GM19239 (cell line): ENCODE measurements at places on chromosomes 1 and 21.

DNA sequence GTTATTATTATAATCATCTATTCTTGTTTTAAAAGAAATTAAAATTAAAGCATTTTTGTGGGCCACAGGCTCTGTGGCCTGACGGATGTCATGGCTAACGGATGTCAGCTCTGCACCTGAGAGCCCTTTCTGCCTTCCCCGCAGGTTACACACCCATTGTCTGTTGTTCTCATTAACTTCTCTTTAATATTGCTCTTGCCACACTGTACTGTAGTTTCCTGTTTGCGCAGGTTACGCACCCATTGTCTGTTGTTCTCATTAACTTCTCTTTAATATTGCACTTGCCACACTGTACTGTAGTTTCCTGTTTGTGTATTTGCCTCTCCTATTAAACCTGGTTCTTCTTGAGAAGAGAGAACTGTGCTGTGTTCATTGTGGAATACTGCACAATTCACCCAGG lies 294.4 kb upstream of the PLXNA2 start:
- DNase-seq = no peak

GRCh38 chr21:33025489-33026442 lies at the start of gene OLIG2:
Gene OLIG2, plus strand, starts transcription at chr21:33025935. Its CDS starts 928 bp downstream, at chr21:33026863.
- no peak for DNase-seq

GRCh38 chr1:161805399-161806197 lies 39.5 kb downstream of the ATF6 start:
- no peak for DNase-seq

- no peak for DNase-seq
Observed at GRCh38 chr1:17527036-17527914, 12.2 kb upstream of the ARHGEF10L start.

- no peak for DNase-seq
Observed at GRCh38 chr21:27476696-27477095, 509.8 kb upstream of the ADAMTS5 start.

DNA sequence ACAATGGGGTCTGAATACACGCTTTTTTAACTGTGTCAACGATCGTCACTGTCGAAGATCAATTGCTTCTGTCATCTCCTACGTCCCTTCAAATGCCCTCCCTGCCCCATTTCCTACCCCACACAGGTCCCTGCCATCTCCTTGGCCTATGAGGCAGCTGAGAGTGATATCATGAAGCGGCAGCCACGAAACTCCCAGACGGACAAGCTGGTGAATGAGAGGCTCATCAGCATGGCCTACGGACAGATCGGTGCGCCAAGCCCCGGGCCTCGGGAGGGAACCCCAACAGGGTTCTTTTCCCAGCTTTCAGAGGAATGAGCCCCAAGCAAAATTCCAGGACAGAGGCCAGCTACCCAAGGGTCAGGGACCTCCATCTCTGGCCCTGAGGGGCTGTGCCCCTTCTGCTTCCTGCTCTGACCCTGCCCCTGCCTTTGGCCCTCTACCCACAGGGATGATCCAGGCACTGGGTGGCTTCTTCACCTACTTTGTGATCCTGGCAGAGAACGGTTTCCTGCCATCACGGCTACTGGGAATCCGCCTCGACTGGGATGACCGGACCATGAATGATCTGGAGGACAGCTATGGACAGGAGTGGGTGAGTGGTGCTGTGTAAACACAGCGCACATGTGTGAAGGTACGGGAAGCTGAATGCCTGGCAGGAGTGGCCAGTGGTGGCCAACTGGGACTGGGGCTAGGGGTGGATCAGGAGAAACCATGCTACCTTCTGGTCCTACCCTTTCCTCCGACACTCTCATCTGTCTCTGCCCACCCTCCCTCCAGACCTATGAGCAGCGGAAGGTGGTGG lies 15.1 kb upstream of the ATP1A4 start:
- no peak for DNase-seq

- no peak for DNase-seq
Observed at GRCh38 chr1:244992833-244993232, 128.5 kb upstream of the HNRNPU start.

DNA sequence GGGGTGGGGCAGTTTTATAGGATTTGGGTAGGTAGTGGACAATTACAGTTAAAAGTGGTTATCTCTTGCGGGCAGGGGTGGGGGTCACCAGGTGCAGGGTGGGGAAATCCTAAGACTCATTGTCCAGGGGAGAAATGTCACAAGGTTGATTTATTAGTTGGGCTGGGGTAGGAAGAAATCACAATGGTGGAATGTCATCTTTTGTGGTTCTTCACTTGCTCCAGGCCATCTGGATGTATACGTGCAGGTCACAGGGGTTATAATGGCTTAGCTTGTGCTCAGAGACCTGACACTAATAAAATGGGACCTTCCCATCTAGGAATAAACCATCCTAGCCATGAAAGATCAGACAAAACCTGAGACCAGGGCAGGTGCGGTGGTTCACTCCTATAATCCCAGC lies 11.5 kb downstream of the TEX46 start:
- no peak for DNase-seq

DNA sequence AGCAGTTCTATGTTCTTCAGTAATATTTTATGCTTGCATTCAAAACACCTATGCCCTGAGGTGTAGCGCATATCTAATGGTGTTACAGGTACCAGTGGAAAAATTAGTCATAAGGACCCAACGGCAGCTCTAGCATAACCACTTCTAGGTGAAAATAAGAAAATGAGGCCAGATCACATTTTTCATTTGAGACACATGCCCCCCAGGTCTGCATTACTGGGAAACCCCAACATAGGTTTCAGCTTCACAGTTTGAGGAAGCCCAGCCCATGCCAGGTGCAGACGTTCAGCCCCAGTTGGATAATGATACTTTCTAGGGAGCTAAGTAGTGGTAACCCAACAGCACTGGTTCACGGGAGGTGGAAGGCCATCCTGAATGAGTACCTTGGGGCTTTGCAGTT lies 129.8 kb downstream of the CNIH3 start:
- no peak for DNase-seq

DNA sequence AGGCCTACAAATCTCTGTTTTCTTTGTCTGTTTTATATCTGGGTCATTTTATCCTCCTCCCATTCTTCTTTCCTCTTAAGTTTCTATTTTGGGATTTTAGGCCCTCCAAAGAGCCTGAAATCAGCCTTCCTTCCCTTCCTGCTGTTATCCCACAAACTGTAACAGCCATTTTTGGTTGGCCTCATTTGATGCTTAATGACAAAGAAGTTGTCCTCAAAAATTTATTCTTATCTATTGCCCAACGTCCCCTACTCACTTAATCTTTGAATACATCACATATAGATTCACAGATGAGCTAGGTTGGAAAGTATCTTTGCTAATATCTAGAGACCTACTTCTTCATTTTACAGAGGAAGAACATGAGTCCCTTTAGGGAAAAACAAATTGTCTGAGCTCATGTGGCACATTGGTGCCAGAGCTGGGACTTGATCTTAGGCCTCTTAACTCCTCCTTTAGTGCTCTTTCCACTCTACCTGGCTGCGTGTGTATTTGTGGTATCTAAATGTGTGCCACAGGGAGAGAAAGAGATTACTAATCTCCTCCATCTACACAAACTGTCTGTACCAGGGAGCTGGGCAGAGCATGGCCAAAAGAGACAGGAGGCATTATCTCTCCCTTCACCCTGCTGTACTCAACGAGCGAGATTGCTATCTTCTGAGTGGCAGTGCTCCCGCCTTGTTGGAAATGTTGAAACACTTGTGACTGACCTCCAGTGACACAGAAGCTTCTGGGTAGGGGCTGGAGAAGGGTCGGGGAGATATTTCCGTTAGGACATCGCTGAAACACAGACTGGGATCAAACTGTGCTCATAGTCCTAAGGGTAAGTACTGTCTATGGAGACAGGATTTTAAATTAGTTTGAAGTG lies 30.1 kb downstream of the RHEX start:
- DNase-seq = no peak

DNA sequence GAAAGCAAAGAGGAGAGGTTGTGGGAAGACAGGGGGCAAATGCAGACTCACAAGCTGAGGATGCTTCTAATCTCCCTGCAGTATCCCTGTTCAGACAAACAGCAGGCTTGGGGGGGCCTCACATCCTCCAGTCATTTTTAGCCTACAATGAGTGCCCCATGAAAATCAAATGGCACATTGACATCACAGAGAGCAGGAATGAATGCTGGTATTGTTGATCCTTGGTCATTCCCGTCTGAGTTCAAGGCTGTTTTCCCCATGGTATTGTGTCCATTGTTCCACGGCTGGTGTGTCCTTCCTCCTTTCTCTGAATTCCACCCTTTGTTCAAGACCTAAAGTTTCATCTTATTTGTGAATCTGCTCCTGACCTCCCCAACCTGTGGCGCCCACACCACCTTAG lies 545.6 kb downstream of the AJAP1 start:
- DNase-seq = no peak

- no peak for DNase-seq
Observed at GRCh38 chr1:29519788-29520110, 283.4 kb downstream of the PTPRU start.

GRCh38 chr1:65814752-65815151 lies 22.1 kb downstream of the PDE4B start:
- no peak for DNase-seq

DNA sequence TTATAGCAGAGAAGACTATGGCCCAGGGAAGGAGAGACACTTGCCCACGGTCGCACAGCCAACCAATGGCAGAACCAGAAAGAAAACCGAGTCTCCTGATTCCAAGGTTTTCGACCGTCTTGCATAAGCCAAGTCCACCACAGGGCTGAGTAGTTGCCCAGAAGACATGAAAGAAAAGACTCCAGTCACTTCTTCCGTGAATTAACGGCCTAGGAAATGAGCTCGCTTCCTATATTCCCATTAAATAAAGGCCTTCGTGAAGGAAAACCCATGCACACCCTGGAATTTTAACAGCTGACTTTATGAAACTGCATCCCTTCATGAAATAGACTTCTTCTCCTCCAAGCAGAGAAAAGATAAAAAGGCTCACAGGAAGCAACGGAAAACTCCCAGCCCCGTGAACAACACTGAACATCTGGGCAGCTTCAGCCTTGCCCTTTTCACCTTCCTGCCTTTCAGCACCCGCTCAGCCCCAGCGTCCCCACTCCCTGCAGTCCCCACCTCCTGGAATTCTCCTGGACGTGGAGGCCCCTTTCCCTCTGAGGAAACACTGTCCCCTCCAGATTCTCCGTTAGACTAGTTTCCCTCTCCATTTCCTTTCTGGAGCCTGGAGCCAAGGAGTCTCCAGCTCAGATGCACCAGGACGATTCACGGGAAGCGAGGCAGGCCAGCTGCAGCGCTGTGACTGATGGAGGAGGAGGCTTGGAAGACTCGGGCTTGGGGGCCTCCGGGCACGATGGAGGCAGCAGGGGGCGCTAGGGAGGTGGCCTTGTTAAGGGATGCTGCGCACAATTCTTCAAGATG lies 2.7 kb upstream of the MYOC start:
- DNase-seq = peak; percentile 33

GRCh38 chr1:20981915-20982314 lies 194.8 kb downstream of the EIF4G3 start:
- no peak for DNase-seq

DNA sequence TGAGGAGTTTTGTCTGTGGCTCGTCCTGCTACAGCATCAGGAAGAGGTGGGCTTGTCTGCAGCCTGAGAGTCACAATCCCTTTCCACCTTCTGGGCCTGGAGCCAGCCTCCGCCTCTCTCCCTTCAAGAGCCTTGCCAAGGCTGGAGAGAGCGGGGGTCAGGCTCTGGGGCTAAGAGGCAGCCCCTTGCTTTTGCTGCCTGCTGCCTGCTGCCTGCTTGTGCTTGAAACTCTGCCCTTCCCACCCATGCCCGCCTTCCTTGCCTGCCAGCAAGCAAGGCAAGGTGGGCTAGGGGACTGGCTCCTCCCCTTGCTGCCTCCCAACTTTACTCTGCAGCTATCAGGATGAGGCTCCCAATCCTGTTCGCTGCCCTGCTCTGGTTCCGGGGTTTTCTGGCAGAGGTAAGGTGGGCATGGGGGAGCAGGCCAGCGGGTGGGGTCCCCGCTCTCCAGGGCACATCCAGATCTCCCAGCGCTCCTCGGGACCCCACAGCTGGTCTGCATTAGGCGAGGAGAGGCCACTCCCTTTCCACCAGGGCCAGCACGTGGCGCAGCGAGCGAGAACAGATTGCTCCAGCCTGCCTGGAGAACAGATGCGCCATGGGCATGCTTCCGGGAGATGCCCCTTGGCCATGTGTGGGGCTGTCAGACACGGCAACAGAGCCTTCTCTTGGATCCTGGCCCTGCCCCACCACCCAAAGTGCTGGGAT lies 7.5 kb upstream of the PTPN7 start:
- DNase-seq = no peak

DNA sequence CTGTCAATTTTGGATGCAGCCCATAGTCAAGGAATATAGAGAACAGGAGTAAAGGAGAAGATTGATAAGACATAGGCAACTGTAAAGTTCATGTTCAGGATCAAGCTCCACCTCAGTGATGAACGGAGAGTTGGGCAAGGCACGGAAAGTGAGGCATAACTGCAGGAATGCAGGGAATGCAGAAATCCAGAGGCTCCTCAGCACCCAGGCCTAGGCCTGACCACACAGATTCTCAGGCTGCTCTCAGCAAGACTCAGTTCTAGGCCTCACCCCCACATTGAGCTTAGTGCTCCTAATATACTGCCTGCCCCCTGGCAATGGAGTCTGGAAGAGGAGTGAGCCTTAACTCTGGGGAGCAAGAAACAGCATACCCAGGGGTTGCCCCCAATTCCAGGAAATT lies 36.3 kb upstream of the S1PR1 start:
- DNase-seq = no peak

GRCh38 chr1:221022331-221022730 lies 143.1 kb downstream of the HLX start:
- DNase-seq = no peak

DNA sequence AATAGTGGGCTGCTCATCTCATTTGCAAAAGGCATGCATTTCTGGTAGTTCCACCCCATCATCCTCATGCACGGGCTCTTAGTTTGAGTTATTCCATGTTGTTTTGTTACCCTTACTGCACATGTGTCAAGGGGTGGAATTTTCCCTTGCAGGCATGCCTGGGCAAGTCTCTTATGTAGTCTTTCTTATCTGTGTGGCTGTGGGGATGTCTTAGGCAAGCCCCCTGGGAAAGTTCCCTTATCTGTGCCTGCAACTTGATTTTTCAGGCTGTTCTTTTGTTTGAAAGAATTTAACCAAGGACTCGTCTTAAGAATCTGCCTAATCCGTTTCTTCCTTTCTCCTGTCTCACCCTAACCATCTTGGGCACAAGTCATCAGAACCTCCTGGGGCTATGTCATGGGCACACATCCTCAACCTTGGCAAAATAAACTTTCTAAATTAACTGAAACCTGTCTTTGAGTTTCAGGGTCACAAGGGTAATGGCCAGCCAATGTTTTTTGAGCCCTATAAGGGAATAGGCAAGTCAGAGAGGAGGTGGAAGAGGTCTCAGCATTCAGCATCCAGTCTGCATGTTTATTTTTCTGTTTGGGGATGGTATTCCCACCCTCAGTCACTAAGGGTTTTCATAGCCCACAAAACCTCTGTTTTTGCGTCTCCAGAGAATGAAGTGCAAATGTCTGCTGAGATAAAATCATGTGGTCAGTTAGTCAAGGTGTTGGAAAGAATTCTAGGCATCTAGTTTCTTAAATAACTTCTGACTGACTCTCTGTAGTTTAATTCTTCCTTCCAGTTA lies 579.7 kb downstream of the PLA2G4A start:
- no peak for DNase-seq

- DNase-seq = no peak
Observed at GRCh38 chr1:180250883-180251509, 20.9 kb downstream of the LHX4 start.

- DNase-seq = no peak
Observed at GRCh38 chr1:29785554-29785953, 549.2 kb downstream of the PTPRU start.
